ENCODE measurements at places on chromosomes 7 and 10.

GRCh38 chr10:50387732-50388073 lies 136.4 kb upstream of the ASAH2 start:
- DNase-seq = no peak
- no peak overlapping the region for H3K27ac ChIP-seq
- no peaks in the 10 kb centered on the region for H3K36me3 ChIP-seq
- H3K4me1 ChIP-seq = no peaks in the 10 kb centered on the region

- no peak overlapping the region for H3K27ac ChIP-seq
- H3K4me1 ChIP-seq = no peaks in the 10 kb centered on the region
- H3K36me3 ChIP-seq = no peaks in the 10 kb centered on the region
- no peak overlapping the region for H3K4me3 ChIP-seq
- no peak for DNase-seq
Measured at GRCh38 chr7:26627891-26628341, 236.5 kb downstream of the SKAP2 start.

GRCh38 chr10:81042647-81043046 lies 504.9 kb downstream of the SH2D4B start:
- no peaks in the 10 kb centered on the region for H3K4me1 ChIP-seq
- H3K4me3 ChIP-seq = no peak overlapping the region
- H3K27me3 ChIP-seq = no peaks in the 10 kb centered on the region
- H3K27ac ChIP-seq = no peak overlapping the region
- no peaks in the 10 kb centered on the region for H3K36me3 ChIP-seq
- no peak for DNase-seq

DNA sequence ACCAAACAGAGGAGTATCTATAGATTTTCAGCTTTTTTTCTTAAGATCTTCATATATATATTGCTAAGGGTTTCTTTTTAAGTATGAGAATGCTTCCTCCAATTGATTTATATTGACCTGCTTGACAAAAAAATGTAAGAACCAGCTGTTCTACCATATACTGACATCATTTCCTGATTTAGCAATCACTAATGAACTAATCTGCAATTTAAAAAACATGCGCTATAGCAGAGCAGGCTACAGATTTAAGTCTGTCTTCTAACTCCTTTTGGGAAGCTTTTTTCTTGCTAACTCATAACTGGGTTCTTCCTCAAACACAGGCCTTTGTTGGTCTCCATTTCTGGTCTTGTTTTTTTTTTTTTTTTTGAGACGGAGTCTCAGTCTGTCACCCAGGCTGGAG lies 33.2 kb downstream of the ABCC2 start:
- no peaks in the 10 kb centered on the region for H3K4me1 ChIP-seq
- no peaks in the 10 kb centered on the region for H3K36me3 ChIP-seq
- DNase-seq = no peak

GRCh38 chr10:5094265-5095205 lies at the start of gene AKR1C3:
AKR1C3 (plus strand) TSS chr10:5094414; CDS start chr10:5094445, 31 bp downstream.
- DNase-seq = no peak
- peak within 1 kb of the TSS; percentile 30 for H3K4me3 ChIP-seq

DNA sequence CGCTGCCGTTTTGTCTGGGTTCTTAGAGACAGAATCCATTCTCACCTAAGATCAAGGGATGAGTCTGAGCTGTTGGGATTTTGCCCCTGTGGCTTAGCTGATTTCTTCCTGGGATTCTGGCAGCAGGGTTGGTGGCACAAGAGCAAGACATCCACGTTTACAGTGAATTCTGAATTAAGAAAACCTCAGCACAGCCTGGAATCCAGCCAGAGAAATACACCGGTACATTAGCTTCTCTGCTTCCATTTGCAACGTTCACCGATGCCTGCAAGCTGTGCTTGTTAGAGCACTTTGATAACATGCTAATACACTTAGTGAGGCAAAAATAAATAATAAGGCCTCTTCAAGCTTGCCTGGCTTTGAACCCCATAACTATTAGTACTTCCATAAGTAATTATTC lies 569.8 kb downstream of the CALN1 start:
- H3K4me1 ChIP-seq = no peaks in the 10 kb centered on the region
- no peak overlapping the region for H3K4me3 ChIP-seq
- H3K27me3 ChIP-seq = no peaks in the 10 kb centered on the region
- no peak for DNase-seq
- H3K27ac ChIP-seq = no peak overlapping the region

- H3K4me1 ChIP-seq = peaks cover 2% of the 10 kb centered on the region
- H3K4me3 ChIP-seq = no peak overlapping the region
- H3K27me3 ChIP-seq = no peaks in the 10 kb centered on the region
Measured at GRCh38 chr10:124127965-124128810, 34.8 kb upstream of the CHST15 start.

GRCh38 chr10:99850767-99851340 lies 68.4 kb downstream of the ABCC2 start:
- DNase-seq = no peak
- no peaks in the 10 kb centered on the region for H3K4me1 ChIP-seq
- no peaks in the 10 kb centered on the region for H3K36me3 ChIP-seq

DNA sequence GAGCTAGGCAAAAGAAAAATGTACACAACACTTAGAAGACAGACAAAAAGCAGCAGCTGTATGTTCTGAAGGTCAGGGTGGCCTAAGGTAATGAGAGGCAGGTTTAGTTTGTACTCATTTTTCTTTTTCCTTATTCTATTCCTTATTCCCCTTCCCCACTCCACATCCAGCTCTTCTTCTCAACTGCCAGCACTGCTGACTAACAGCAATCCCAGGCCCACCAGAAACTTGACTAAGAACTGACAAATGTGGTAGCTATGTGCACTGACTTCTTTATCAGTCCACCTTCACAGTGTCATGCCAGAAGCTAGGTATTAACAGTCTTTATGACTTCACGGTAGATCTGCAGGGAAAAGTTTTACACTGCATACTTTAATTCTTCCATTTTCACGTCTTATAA lies 6.1 kb downstream of the COPG2 start:
- H3K4me3 ChIP-seq = no peak overlapping the region
- no peaks in the 10 kb centered on the region for H3K27me3 ChIP-seq
- H3K27ac ChIP-seq = no peak overlapping the region
- H3K36me3 ChIP-seq = no peaks in the 10 kb centered on the region
- DNase-seq = no peak

DNA sequence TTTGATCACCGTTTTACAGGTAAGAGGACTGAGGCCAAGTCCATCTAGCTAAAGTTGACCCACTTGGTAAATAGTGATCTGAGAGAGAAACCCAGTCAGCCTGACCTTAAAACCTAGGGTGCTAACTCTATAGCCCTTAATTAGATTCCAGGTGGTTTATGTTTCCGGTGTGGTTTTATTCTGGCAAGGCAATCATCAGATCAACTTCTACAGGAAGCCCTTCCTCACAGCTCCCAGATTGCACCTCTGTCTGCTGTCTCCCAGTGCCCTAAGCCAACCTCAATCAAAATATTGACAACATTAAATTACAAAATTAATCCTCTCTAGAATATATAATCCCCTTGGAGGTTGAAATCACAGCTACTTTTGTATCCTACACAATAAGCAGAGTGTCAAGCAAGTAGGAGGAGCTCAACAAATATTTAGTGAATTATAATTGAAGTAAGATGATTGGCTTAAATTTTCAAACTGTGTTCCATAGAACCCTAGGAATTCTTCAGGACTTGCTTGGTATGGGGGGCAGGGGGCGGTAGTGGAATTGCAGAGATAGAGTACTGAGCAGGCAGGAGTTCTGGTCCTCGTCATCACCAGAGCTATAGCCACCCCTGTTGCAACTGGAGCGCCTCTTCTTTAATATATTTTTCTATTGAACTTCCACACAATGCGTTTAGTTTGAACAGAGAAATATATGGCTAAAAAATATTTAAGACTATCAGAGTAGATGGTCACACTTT lies 692.8 kb upstream of the LRRN3 start:
- no peak overlapping the region for H3K27ac ChIP-seq
- H3K27me3 ChIP-seq = no peaks in the 10 kb centered on the region
- H3K4me3 ChIP-seq = no peak overlapping the region
- H3K36me3 ChIP-seq = no peaks in the 10 kb centered on the region

- H3K36me3 ChIP-seq = no peaks in the 10 kb centered on the region
- H3K27ac ChIP-seq = no peak overlapping the region
- H3K4me1 ChIP-seq = no peaks in the 10 kb centered on the region
- no peaks in the 10 kb centered on the region for H3K27me3 ChIP-seq
Measured at GRCh38 chr7:24229481-24230226, 54.3 kb upstream of the NPY start.

DNA sequence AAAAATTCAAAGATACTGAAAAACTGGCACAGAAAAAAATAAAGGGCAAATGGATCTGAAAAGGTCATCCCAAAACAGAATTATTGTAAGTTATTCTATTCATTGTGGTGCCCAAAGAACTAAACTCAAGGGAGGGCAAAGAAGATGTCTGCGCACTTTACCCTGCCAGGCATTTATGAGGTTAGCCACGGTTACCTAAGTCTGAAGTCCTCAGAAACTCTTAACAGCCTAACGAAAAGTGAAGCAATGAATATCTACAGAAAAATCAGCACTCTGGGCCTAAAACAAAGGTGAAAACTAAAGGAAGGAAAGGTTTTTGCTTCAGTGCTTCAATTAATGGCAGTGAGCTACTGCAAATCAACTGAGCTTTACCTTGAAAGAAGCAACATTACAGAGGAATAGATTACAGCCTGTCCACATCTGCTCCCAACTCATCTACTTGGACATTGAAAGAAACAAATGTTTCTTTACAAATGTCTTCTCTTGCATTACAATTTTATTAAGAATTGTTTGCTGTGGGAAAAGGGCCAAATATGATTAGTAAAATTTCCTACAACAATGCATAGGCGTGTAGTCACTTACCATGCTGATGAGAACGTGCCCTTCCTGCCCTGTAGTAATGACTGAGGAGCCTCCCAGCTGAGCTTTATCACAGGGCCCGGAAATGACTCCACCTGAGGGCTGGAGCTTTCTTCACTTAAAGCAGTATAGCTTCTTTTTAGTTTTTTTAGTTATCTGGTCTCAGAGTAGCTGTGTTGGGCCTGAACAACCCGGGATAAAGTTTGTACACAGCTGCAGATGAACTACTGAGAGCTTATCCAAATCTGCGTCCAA lies at the start of gene TUBAL3:
Gene TUBAL3 (minus strand): TSS at position 621 of the 834 bp plus-strand sequence. CDS start 36 bp downstream, at position 585.
- DNase-seq = no peak
- no peaks in the 10 kb centered on the region for H3K4me1 ChIP-seq
- no peaks in the 10 kb centered on the region for H3K27me3 ChIP-seq

GRCh38 chr7:9523579-9523978 lies 1090.2 kb downstream of the NXPH1 start:
- no peaks in the 10 kb centered on the region for H3K36me3 ChIP-seq
- no peak overlapping the region for H3K4me3 ChIP-seq
- no peak overlapping the region for H3K27ac ChIP-seq
- H3K4me1 ChIP-seq = no peaks in the 10 kb centered on the region
- H3K27me3 ChIP-seq = no peaks in the 10 kb centered on the region
- no peak for DNase-seq

DNA sequence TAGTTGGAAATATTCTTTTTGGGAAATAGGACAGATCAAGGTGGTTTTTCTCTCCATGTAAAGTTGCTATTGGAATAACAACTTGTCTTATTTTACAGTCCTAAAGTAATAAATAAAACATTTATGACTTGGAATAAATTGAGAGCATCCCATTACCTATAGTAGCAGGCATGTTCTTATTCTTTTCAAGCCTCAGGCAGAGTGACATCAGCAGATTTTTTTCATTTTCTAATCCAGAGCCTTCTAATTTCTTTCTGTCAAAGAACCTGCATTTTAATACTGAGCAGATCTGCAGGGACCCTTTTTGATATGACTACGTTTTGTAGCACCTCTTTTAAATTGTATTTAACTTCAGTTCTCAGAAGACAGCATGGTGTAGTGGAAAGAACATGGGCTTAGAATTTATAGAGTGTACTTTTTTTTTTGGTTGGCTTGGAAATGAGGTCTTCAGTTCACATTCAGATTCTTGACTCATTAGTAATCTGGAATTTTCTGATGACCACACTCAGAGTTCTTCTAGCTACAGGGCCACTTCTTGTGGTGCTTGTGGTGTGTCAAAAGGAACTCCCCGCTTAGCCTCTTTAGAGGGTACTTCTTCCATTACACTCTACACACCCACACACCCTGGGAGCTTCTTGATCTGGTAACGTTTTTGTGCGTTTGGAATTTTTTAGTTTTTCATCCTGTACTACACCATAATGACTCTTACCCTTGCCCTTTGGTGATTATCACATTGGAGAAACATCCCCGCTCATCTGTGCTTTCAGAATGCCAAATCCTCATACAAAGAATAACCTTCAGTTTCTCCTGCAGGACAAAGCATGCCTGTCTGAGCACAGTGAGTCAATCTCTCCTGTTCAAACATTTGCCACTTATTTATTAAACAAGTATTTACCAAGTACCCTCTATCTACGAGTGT lies 34.6 kb downstream of the AGK start:
- no peak overlapping the region for H3K4me3 ChIP-seq
- H3K27ac ChIP-seq = no peak overlapping the region
- no peaks in the 10 kb centered on the region for H3K36me3 ChIP-seq
- peaks cover 1% of the 10 kb centered on the region for H3K4me1 ChIP-seq
- no peaks in the 10 kb centered on the region for H3K27me3 ChIP-seq

- no peaks in the 10 kb centered on the region for H3K36me3 ChIP-seq
- H3K27me3 ChIP-seq = no peaks in the 10 kb centered on the region
- H3K4me3 ChIP-seq = no peak overlapping the region
- no peak for DNase-seq
Measured at GRCh38 chr7:101718363-101719122, 89.4 kb upstream of the MYL10 start.

DNA sequence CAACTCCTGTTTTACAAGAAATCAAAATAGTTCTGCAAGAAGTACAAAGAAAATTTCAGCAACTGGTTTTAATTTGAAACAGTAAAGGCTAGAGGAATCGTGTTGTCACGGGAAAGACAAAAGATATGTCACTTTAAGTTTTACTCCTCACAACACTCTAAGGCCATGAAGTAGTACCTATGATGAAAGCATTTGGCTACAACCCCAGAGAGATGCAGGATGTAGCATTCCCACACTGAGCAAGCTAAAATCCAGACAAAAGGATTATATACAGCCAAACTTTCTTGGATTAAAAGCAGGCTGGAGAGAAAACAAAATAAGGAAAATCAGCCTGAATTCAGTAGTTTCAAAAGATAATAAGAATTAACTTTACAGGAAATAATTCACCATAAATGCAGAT lies 245.5 kb upstream of the STEAP1 start:
- no peaks in the 10 kb centered on the region for H3K4me1 ChIP-seq
- no peak overlapping the region for H3K4me3 ChIP-seq
- no peaks in the 10 kb centered on the region for H3K36me3 ChIP-seq
- H3K27me3 ChIP-seq = no peaks in the 10 kb centered on the region
- no peak for DNase-seq

DNA sequence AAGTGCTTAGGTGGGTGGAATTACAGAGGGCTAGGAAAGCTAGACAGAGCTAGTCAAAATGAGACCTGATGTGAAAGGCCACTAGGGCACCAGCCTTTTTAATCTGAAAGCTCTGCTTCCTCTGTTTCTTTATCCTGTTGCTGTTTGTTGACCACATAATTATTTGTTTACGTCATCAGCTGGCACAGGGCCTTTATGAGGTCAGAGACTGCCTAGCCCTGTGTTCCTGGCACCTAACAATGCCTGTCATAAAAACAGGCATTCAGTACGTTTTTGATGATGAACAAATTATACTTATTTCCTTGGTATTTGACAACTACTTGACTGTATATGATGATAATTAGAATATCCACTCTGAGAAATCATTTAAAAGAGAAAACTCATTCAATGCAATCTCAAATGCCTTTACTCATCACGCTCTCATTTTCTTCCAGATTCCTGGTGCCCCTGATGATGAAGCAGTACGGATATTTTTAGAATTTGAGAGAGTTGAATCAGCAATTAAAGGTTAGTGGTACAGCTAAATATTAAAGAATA lies 26.0 kb downstream of the RBM17 start:
- H3K27me3 ChIP-seq = no peaks in the 10 kb centered on the region
- peak overlapping the region; percentile 16 for H3K27ac ChIP-seq
- no peaks in the 10 kb centered on the region for H3K4me1 ChIP-seq
- no peak for DNase-seq
- H3K4me3 ChIP-seq = no peak overlapping the region
